ENCODE measurements at places on chromosomes 13 and 19.

- peaks cover 13% of the 10 kb centered on the region for H3K4me1 ChIP-seq
- no peak overlapping the region for H3K27ac ChIP-seq
- no peaks in the 10 kb centered on the region for H3K36me3 ChIP-seq
- no peak for DNase-seq
- no peaks in the 10 kb centered on the region for H3K27me3 ChIP-seq
Measured at GRCh38 chr19:29873801-29874575, 62.2 kb downstream of the CCNE1 start.

- no peaks in the 10 kb centered on the region for H3K4me1 ChIP-seq
- no peaks in the 10 kb centered on the region for H3K27me3 ChIP-seq
- no peaks in the 10 kb centered on the region for H3K36me3 ChIP-seq
- H3K4me3 ChIP-seq: no peak overlapping the region
- DNase-seq: no peak
Measured at GRCh38 chr13:75255653-75256052, 226.3 kb downstream of the TBC1D4 start.

DNA sequence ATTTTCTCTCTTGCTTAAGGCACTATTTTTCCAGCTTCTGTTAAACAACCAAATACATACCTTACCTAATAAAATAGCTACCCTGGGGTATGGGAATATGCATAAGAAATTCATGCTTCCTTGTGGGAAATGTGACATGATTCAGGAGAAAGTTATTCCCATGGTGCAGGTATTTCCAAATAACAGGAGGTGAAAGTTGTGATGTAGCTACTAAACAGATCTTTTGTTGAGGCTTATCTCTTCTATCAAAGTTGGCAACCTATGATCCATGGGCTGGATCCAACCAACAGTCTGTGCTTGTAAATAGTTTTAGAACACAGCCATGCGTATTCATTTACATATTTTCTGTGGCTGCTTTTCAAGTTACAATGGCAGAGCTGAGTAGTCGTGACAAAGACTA, 177.8 kb upstream of the NBEA start:
- DNase-seq: no peak
- no peaks in the 10 kb centered on the region for H3K36me3 ChIP-seq
- no peak overlapping the region for H3K27ac ChIP-seq
- H3K27me3 ChIP-seq: no peaks in the 10 kb centered on the region
- H3K4me1 ChIP-seq: no peaks in the 10 kb centered on the region

DNA sequence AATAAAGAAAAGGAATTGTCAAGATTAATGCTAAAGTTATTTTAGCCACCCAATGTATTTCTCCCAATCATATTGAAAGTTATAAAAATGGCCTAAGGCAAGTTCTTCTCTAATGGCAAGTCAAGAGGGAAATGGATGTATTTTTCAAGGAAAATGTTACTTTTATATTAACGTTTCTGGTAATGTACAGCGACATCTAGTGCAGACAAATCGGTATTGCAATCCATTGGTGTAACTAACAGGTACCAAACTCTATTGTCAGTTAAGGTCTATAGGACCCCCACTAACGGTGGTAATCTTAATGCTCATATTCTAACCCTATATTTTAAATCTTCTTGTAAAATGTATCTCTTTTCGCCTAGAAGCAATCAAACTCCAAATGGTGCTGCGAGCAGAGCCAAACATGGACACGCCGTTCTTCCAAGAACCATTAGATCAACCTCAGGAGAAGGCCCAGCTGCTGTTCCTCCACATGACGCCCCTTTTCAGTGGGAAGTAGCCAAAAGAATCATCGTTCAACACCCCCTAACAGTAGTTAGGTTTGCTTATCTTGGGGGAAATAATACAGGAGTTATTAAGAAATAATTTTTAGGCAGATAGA, 98.5 kb upstream of the PABPC3 start:
- H3K4me3 ChIP-seq: no peak overlapping the region
- DNase-seq: no peak
- H3K36me3 ChIP-seq: no peaks in the 10 kb centered on the region
- no peaks in the 10 kb centered on the region for H3K27me3 ChIP-seq
- no peak overlapping the region for H3K27ac ChIP-seq

DNA sequence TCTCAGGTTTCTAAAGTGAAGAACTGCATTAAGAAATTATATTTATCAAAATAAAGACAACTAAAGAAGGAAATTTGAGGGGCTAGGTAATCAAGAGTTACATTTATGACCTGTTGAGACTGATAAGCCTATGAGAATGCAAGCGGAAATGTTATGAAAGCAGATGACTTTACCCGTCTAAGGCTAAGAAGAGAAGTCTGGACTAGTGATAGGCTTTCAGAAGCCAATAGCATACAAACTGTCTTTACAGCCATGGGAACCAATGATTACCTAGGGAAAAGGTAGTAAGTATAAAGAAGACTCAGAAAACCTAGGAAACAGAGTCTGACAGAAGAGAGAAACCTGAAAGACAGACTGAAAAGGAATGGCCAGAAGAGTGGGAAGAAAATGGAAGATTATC, 11.2 kb downstream of the TSC22D1 start:
- no peaks in the 10 kb centered on the region for H3K36me3 ChIP-seq
- H3K4me3 ChIP-seq: no peak overlapping the region
- no peak overlapping the region for H3K27ac ChIP-seq
- H3K4me1 ChIP-seq: peaks cover 15% of the 10 kb centered on the region
- DNase-seq: no peak
- no peaks in the 10 kb centered on the region for H3K27me3 ChIP-seq

GRCh38 chr19:44142059-44142433, 692 bp downstream of the ZNF234 start:
- H3K4me1 ChIP-seq: peaks cover 9% of the 10 kb centered on the region
- H3K27me3 ChIP-seq: no peaks in the 10 kb centered on the region
- peak overlapping the region; percentile 4 for H3K27ac ChIP-seq
- H3K36me3 ChIP-seq: no peaks in the 10 kb centered on the region

- H3K27me3 ChIP-seq: no peaks in the 10 kb centered on the region
- H3K27ac ChIP-seq: no peak overlapping the region
- H3K4me1 ChIP-seq: no peaks in the 10 kb centered on the region
- no peak overlapping the region for H3K4me3 ChIP-seq
Measured at GRCh38 chr19:33146209-33146608, 14.3 kb downstream of the WDR88 start.
